ENCODE measurements at places on chromosomes 11 and 22.

DNA sequence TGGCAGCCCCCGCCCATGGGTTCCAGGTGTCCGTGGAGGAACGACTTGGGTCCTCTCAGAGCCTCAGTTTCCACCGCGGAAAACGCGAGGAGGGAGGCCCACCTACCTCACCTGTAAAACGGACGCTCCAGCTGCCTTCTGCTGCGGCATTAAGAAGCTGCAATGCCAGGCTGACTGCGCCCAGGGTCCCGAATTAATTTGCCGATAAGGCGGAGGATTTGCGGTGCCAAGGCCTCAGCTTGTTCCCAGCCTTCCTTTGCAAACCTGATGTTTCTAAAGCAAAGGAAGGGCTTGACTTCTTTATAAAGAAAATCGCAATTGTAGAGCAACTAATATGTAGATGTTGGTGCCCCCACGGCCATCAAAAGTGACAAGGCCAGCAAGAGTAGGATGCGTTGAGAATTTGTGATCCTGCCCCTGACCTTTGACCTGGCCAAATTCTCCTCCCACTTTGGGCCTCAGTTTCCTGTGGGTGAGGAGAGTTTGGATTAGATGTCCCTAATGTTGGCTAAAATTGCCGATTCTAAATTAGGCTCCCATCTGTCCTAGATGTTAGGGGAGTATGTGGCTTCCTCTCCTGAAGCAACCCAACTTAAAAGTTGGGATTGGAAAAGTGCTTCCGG, 849 bp upstream of the TCF20 start:
- DNase-seq, result no peak

DNA sequence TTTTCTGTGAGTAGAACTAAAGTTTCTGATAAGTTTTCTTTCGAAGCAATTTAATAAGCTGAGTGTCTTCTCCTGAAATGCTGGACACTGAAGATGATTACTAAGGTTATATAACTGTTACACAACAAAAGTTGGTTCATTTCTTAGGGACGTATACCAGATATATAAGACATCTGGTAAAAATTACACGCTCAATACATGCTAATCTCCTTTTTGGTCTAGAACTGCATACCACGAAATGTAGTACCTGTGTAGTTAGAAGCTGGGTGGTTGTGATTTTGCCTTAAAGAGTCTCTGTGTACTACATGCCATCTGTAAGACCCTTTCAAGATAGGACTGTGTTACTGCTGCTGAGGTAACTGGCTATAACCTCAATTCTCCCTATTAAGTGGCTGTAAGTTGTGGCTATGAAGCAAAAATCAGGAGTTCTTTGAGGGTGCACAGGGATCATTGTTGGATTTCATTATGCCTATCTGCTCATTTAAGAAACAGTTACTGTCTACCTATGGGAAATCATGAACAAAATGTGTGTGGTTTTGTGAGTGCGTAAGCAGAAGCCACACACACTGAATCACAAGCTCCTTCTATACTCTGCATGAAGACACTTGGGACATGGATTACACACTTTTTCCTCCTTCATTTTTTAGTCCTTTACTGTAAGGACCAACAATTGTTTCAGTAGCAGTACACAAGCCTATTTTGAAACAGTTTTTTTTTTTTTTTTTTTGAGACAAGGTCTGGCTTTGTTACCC, 195.9 kb downstream of the SWAP70 start:
- no peak for DNase-seq

DNA sequence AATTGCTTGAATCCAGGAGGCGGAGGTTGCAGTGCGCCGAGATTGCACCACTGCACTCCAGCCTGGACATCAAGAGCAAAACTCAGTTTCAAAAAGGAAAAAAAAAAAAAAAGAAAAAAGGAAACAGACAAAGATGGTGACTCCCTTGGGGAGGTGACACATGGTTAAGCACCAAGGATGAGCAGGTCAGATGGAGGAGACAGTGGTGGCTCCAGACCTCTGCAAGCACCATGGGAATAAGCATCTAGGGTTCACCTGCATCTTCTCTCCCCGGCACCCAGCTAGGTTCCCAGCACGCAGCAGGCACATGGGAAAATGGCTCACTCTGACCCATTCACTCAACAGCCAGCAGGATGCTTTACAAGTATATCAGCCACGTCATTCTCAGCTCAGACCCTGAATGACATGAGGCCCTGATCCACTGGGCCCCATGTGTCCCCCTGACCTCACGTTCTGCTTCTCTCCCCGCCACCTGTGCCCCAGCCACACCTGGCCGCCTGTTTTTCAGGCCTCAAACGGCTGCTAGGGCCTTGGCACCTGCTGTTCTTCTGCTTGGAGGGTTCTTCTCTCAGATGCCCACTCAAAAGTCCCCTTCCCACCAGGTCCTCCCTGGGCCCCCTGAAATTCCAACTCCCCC, 24.2 kb downstream of the A4GALT start:
- DNase-seq, result no peak

- no peak for DNase-seq
Measured at GRCh38 chr11:8314916-8315315, 51.2 kb upstream of the LMO1 start.

GRCh38 chr11:70415642-70416395, 17.5 kb downstream of the CTTN start:
- no peak for DNase-seq

- no peak for DNase-seq
Measured at GRCh38 chr11:128506999-128507611, 80.3 kb downstream of the ETS1 start.

DNA sequence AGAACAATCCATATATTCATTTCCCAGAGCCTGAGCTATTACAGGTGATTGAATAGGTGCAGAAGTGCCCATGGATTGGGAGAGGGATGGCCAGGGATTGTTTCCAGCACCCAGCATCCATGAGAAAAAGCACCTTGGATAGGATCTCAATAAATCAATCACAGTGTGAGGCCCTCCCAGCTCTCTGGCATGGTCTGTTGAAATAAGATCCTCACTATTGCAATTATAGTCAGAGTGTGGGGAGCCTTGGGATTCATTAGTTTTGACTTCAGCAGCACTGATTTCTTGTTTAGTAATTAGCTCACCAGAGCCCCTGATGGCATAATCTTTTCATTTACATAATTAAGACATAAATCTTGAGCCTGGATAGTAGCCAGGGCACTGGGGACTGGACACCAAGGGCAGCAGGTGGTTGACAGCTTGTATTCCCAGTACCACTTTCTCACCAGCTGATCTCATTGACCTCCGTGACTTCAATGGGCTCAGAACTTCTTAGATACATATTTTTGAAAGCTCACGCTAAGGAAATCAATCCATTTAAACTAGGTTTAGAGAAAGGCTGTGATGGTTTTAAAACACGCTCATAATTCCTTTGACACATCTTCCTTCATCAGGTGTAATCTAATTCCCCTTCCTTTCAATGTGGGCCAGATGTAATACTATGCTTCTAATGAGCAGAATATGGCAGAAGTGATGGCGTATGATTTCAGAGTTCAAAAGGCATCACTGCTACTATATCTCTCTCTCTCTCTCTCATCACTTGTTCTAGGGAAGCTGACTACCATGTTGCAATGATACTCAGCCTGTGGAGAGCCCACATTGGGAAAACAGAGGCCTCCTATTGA, 22.1 kb upstream of the DRD2 start:
- DNase-seq, result no peak

DNA sequence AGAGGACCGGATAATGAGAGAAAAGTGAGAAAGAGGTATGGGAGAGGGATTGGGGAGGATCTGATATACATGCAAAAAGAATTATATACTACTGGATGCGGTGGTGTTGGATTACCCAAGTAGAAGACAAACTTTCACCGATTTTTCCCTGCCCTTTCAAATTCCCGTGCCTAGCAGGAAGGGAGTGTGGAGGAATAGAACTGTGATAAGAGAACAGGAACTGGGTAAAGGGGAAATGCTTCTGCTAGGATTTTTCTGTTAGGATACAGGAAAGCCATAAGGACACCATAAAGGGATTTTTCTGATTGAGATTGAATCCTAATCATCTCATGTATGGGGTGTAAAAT, 480 bp upstream of the MTMR2 start:
- DNase-seq, result no peak

DNA sequence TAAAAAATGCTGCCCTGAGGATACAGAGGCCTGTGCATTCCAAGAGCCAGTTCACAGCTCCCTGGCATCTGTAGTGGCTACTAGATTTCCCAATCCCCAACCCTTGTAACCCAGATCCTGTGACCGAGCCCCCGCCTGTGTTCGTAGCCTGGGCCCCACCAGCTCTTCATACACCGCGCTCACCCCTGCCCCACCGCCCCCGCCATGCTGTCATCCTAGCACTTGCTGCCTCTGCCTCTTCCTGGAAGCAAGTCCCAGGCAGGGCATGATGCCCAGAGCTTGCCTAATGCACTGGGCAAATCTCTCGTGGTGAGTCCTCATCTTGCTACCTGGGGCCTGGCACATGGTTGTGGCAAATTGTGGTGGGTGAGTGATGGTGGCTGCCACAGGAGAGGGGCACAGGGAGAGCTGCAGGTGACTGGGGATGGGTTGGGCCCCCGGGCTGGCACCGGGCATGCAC, 7.1 kb downstream of the MGAT3 start:
- DNase-seq, result no peak

DNA sequence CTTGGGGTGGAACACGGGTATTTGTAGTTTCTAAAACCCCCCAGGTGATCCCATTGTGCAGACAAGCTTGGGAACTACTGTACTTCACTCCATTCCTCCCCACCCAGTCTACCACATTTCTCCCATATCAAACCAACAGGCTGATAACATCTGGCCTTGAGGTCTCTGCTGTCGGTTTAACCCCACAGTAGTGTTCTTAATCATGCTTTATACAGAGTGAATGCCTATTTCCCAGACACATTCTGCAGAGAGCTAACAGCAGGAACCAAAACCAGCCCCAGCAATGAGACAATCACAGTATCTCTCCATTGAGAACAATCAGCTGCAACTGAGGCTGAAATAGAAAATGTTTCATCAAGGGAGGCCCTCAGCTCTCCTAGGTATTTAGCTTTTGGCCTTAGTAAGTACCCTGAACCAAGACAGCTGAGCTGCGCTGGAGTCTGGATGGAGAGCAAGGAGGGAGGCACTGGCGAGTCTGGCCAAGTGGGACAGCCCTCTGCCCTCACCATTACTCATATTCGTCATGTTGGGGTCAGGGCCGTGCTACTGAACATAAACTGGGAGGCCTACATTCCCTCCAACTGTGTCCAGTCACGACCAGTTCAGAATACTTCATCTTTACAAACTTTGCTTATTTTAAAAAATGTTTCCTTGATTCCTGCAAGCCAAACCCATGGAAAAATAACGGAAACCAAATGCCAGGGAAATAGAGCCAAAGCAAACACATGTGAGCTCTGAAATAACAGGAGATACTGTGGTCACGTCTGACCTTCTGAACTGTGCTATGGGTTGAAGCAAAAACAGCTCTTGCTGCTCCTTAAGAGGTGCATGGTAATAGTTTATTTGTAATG, 81.0 kb downstream of the CCDC34 start:
- DNase-seq, result peak; percentile 54

All from right renal pelvis (tissue), 4 donors.